ENCODE measurements at places on chromosomes 3 and 15. TPM values are rescaled to one million over a fixed set of nuclear protein-coding genes. Genes with fewer than 3 reads are reported as not detected.

GOLGA6L7 gene
- not detected for polyA plus RNA-seq

ANKUB1 gene
- 1.4 TPM for polyA plus RNA-seq

CNTN3 gene
- polyA plus RNA-seq: 1.0 TPM

PLA2G4E gene
- 1.7 TPM for polyA plus RNA-seq

DNA sequence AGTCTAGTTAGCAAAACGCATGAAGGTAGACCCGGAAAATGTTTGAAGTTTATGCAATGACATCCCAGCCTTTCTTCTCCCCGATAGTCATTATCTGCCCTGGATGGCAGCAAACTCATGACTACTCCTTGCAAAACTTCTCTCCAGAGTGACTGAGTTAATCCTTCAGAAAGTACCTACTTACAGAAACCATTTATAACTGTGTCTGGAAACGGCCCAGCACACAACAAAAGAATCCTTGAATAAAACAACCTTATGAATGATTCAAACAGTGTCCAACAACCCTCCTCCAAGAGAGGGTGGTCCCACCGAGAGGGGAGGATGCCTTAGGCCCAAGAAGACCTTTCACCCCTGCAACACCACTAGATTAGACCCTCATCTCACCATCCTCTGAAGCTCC, 14.2 kb downstream of the ST8SIA2 start:
- H3K36me3 ChIP-seq: no peaks in the 10 kb centered on the region
- no peaks in the 10 kb centered on the region for H3K27me3 ChIP-seq
- no peak overlapping the region for H3K27ac ChIP-seq
- H3K4me1 ChIP-seq: no peaks in the 10 kb centered on the region
- H3K4me3 ChIP-seq: no peak overlapping the region

DNA sequence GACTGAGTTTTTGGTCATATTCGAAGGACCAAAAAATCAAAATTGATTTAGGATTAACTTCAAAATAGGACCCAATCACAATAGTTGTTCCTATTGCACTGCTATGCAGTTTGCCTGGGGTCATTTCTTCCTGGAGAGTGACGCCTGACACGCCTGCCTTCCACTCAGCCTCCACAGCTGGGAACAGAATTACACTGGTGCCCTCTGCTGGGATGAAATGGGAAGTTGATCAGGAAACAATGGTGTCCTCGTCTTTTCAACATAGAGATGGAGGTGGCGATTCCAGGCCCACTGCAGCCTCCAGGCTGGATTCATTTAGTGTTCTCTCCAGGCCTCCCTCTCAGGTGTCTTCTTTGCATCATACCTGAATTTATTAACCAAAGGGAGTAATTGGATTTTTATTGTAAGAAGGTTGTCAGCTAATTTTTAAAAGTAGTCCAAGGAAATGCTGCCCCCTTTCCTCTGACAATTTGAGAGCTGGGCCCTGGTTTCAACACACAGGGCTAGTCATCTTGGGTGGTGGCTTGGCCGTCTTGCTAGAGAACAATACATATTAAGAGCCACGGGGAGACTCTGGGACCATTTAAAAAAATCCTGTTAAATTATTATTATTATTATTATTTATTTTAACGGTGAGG, 69.7 kb downstream of the GAP43 start:
- no peak overlapping the region for H3K4me3 ChIP-seq
- no peaks in the 10 kb centered on the region for H3K27me3 ChIP-seq
- DNase-seq: peak; percentile 83

- H3K4me3 ChIP-seq: no peak overlapping the region
- H3K27me3 ChIP-seq: no peaks in the 10 kb centered on the region
- peaks cover 2% of the 10 kb centered on the region for H3K4me1 ChIP-seq
- no peaks in the 10 kb centered on the region for H3K36me3 ChIP-seq
These were observed 103.2 kb upstream of the PPP2R3A start for GRCh38 chr3:135862361-135862760.

DNA sequence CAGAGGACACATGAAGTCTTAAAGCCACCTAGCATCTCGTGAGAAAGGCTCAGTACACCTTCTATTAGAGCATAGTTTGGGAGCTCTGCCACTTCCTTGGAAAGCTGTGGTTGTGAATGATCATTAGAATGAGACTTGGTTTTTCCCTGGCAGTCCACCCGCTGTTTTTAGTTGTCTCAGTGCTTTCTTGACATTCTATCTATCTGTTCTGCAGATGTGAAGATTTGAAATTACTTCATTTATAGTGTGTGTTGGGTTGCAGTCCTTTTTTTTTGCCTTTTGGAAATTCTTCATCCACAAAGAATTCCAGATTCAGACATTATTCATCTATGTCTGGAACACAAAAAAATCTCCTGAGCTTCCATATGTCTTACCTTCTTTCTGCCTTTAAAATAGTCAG, 23.7 kb downstream of the PPP2R3A start:
- no peaks in the 10 kb centered on the region for H3K36me3 ChIP-seq
- H3K4me1 ChIP-seq: no peaks in the 10 kb centered on the region
- peak overlapping the region; percentile 21 for H3K27ac ChIP-seq
- no peak for DNase-seq
- H3K4me3 ChIP-seq: no peak overlapping the region

DNA sequence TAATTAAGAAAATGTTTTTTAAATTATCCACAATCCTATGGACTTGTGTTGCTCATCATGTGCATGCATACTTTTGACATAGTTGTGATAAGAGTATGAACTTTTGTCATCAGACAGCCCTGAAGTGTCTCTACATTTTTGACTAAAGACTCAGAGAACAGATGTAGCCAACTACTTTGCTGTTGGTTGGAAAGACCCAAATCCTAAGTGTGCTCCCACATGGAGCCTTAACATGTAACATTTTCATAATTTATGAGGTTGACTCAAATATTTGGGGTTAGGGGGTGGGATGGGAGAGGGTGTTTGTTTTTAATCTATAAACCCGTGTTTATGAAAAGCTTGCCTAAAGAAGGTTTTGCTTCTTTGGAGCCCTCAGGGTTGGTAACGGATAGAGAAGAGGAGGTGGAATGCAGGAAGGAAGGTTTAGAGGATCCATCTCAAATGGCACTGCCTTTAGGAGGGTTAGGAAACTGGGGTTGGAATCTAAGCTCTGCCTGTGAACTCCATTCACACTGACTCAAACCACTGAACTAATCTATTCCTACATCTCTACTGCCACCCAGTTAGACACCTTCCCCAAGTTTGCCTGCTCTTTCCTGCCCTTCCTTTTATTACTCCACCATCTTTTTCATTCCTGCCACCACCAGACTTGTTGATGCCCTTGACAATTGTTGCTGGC, 3.7 kb downstream of the BOC start:
- no peaks in the 10 kb centered on the region for H3K36me3 ChIP-seq
- no peak for DNase-seq
- no peak overlapping the region for H3K27ac ChIP-seq

Data from lung (tissue), 17 donors.